Stimulated activated CD8-positive, alpha-beta memory T cell treated with anti-CD3 and anti-CD28 coated beads, Interleukin-7, amount 100 ng/mL, for 24 hours (primary cell): ENCODE measurements at places on chromosomes 7 and 10.

GRCh38 chr10:62669341-62669740, 135.2 kb upstream of the ADO start:
- no peak for DNase-seq

DNA sequence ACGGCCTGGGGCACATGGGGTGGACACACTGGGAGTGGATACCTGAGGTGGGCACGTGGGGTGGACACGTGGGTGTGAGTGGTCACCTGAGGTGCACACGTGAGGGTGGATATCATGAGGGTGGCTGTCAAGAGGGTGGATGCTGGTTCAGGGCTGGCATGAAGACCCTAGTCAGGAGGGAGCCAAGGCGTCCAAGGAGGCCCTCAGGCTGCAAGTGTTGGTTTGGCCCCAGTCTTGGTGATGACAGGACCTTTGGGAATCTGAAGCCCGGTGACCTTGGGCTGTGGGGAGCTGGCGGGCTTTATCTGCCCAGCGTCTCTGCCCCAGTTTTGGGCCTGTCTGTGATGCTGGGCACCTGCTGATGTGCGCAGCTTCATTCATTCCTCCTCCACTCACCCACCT, 24.9 kb upstream of the PFKFB3 start:
- no peak for DNase-seq

DNA sequence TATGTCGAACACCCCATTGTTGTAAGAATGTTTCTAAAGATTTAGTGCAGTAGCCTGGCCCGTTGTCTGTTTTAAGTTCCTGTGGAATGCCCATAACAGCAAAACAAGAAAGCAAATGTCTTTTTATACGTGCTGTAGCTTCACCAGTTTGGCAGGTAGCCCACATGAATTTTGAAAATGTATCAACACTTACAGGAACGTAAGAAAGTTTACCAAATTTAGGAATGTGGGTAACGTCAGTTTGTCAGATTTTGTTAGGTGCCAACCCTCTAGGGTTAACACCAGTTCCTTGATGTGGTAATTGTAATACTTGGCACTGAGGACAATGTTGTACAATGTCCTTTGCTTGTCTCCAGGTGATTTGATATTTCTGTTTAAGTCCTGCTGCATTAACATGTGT, 3.2 kb upstream of the GIMAP4 start:
- no peak for DNase-seq

DNA sequence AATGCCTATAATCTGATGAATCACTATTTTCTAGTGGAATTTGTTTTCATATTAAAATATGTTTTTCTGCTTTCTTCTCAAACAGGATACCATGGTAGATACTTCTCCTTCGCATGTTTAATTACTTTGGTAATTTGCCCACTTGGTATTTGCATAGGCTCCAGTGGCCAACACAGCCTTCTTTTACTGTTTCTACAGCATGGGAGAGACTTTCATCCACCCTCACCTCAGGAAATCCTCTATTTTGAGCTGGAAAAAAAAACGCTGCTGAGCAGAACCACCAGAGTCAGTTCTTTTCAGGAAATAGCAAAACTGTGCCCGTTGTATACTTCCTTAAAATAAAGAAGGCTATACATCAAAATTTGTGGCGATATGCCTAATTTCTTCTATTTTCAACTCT, 213.3 kb downstream of the MDFIC start:
- DNase-seq = no peak

DNA sequence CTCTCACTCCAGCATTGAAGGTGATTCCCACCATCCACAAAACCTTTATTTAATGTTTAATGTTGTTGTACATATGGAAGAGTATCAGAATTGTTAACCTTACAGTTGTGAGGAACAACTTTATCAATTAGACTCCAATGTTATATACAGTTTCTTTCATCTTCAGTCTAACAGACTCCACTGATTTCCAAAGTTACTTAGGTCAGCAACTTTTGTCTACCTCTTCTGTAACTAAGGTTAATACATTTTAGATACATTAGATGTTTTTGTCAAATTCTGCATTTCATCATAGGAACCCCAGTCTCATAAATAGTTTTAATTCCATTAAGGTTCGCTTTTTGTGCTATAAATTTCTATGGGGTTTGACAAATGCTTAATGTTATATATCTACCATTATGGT, 223.9 kb upstream of the POM121L12 start:
- DNase-seq = no peak

GRCh38 chr7:17560966-17561365, 262.5 kb downstream of the AHR start:
- no peak for DNase-seq
